A549 treated with CORT108297 at 1 μM for 4 hours (cell line): ENCODE measurements at places on chromosomes 2 and 18. TPM values are rescaled to one million over a fixed set of nuclear protein-coding genes. Genes with fewer than 3 reads are reported as not detected.

The ESCO1 gene
- total RNA-seq, result 7.9 to 10.5 TPM (median 9.0 TPM) in 5 replicates

The UBR3 gene
- total RNA-seq, result 8.2 to 11.5 TPM (median 9.7 TPM) in 5 replicates

The SKA1 gene
- 11.4 to 14.9 TPM (median 12.0 TPM) in 5 replicates for total RNA-seq

The TXNDC2 gene
- total RNA-seq, result 0.07 to 0.32 TPM (median 0.10 TPM) in 5 replicates

The ABCB11 gene
- total RNA-seq, result 0.01 to 0.02 TPM (median 0.02 TPM) in 5 replicates
